ENCODE measurements at places on chromosomes 5 and 9. TPM values are rescaled to one million over a fixed set of nuclear protein-coding genes. Genes with fewer than 3 reads are reported as not detected.

DNA sequence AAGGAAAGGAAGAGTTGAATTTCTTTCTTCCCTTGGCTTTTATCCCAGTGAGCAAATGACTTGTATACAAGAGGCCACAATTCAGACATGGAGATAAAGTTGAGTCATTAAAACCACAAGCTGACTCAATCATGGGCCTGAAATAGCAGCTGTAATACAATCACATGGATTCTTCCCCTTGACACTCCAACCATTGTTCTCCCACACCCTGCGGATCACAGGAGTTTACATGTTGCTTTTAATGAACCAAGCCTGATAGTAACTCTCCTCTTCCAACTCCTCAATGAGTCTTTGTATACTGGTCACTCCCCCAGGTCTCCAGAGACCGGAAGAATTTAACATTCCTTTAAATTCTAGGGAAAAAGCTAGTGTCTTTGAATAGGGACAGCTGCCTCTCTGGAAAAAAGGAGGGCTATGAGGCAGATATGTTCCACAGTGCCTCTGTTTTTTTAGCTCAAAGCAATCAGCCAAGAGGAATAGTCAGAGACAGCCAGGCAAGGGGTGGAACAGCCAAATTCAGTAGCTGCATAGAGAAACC lies 32.4 kb downstream of the PCDHGC5 start:
- DNase-seq, result no peak

Gene ROR2
- total RNA-seq, result 0.65 TPM

DNA sequence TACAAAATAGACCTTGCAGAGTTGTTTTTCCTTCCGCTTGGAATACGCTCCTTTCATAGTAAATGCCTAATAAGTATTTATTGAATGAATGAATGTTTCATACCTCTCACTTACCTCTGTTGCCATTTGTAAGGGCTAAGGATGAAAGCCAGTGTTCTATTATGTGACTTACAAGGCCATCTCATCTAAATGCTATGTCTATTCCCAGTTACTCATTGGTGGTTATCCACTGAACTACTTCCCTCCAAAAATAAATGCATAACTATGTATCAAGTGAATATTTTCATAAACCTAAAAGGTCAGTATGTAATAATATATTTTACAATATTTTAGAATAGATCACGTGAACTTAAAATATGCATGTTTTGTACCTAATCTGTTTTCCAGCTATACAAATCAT lies 670.5 kb upstream of the RGMB start:
- DNase-seq, result no peak

DNA sequence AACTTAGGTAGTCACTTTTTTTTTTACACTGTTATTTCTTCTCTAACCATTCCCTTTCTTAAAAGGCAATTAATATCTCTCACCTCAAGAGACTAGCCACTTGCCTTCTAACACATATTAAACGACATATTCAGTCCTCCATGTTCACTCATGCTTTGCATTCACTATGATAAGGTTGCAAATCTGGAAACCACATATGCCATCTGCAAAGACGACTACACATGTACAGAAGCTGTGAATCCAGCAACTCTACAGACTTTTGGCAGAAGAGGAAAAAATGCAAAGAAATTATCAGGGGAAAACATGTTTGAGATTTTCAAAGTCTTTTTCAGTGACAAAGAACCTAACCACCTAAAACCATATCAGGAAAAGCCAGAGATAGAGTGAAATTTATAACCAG lies 112.1 kb downstream of the EPB41L4A start:
- DNase-seq, result no peak

Gene CYSRT1
- total RNA-seq, result not detected

Gene GLRX
- 119 TPM for total RNA-seq

DNA sequence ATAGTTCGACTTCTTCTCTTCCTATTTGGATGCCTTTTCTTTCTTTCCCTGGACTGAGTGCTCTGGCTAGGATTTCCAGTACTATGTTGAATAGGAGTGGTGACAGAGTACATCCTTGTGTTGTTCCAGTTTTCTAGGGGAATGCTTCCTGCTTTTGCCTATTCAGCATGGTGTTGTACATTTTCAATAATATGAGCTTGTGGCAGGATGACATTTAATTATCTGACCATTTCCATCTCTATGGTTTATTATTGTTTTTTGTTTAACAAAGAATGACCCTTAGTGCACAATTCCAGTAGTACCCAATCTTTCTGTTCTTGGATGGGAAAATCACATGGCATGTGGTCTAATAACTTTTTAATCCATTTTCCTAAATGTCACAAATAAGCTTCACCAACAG lies 135.6 kb upstream of the SLC12A2 start:
- DNase-seq, result no peak

GRCh38 chr9:135799261-135799660 lies 97.3 kb downstream of the KCNT1 start:
- DNase-seq, result no peak

DNA sequence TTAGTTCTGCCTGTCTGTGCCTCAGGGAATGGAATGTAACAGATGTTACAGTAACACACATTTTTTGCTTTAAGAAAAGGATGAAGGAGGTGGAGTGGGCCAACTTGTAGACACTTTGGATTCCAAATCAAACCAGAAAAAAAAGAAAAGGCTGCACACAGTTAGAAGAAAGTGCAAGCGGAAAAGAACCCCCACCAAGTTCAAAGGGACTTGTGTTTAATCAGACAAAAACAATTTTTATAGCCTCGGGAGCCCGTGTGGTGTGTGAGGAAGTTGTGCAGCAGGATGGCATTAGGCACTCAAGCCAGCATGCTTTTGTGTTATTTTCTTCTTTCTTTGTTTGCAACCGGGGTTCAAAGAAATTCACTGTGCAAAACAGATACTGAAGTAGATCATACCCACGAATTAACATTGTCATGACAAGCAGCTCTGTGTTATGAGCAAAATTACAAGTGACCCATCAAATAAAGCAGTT lies 189.5 kb downstream of the SEMA5A start:
- DNase-seq, result no peak

DNA sequence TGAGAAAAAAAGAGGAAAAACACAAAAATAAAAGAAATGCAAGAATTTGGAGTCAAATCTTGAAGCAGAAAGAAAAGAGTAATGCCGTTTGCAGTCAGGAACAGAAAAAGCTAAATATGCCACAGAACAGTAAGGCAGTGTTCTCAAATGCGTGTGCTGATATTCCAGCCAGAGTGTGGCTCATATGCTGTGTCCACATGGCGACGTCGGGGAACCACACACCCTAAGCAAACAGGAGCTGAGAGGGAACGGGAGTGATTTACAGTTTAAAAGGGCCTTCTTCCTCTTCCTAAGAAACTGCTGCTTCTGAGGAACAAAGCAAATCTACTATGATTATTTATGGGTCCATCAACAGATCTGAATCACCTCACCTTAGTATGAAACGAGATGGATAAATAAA lies 42.7 kb downstream of the DDX31 start:
- DNase-seq, result no peak

Gene OR1N1
- total RNA-seq, result not detected

- DNase-seq, result peak; percentile 70
These were observed 105.9 kb upstream of the IER5L start for GRCh38 chr9:129283705-129284606.

DNA sequence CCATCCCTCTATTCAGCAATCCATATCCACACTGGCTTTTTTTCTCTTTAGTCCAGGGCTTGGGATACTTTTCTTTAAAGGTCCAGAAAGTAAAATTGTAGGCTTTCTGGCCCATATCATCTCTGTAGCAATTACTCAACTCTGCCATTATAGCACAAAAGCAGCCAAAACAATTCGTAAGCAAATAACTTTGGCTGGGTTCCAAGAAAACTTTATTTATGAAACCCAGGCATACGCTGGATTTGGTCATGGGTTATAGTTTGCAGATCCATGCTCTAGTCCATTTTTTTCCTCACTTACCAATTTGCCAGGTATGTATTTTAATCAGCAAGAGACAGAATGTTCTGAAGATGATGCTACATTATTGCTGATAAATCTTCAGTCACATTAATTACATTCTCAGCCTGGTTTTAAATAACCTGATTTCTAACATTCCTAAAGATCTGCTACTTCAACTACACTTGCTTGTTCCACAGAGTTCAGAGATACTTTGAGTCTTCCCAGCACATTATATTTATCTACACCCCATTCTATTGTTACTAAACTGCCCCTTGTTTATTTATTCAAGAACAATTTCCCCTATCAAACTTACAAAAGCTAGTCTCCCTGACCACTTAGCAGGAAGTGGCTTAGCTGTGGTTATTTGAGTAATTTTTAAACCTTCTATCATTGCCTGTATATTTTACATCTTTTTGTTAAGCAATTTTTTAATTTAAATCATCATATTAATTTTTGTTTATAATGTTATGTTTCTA lies 161.0 kb downstream of the ISL1 start:
- DNase-seq, result no peak

Gene DBN1
- total RNA-seq, result 27.5 TPM

Gene CARTPT
- not detected for total RNA-seq

GRCh38 chr9:89477811-89478630 lies 19.9 kb downstream of the SEMA4D start:
- no peak for DNase-seq

Gene ACOT12
- not detected for total RNA-seq

Gene SVEP1
- 6.7 TPM for total RNA-seq

All from cardiac septum (tissue), 1 donor.